ENCODE measurements at places on chromosomes 1 and 21. TPM values are rescaled to one million over a fixed set of nuclear protein-coding genes. Genes with fewer than 3 reads are reported as not detected.

GRCh38 chr1:51157395-51157794 lies 55.4 kb downstream of the C1orf185 start:
- DNase-seq = no peak

DNA sequence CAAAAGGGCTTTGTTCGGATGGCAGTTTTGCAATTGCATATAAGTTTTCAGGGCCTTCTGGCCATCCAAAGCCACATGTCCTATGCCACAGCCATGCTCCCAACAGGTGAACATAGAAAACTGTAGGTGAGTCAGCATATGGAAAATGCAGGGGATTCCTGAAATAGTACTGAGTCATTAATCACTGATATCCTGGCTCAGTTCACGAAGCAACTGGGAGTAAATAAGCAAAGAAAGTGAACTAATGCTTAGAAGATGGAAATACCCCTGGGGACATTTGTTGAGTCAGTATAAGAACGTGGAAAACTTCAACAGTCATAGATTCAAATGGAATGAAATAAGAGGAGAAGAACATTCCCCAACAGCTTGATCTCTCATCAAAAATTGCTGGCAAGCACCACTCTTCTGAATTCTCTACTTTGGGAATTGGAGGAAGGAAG lies 148.9 kb upstream of the RUNX1 start:
- no peak for DNase-seq

DNA sequence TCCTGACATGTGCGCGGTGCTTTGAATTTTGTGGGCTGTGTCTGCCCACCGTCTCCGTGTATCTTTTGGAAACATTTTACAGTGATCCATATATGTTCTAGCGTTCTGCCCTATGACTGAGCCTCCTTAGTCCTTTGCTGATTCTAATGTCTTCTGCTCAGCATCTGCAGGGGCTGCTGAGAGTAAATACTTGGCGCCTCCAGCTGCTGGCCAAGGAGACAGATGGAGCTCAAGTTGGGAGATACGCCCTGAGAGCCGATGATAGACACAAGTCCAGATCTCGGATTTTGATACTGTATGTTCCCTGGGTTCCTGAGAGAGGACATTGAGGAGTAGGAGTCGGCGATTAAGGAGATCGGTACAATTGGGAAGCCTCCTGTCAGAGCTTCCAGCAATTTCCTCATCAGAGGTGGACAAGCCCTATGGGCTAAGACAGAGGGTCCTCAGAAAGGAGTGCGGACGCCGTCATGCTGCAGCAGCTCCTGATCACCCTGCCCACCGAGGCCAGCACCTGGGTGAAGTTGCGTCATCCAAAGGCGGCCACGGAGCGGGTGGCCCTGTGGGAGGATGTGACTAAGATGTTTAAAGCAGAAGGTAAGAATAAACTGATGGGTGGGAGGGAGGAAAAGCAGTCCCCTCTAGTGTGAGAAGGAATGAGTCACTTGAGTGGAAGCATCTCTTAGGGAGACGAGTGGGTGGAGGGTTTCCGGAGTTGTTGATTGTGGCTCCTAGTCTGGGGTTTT lies 390 bp downstream of the ZFP69B start:
- DNase-seq = peak; percentile 96

- DNase-seq = no peak
These were observed 5.8 kb upstream of the VWA1 start for GRCh38 chr1:1429671-1430073.

- DNase-seq = no peak
These were observed 225.8 kb downstream of the VAV3 start for GRCh38 chr1:107739201-107739600.

DNA sequence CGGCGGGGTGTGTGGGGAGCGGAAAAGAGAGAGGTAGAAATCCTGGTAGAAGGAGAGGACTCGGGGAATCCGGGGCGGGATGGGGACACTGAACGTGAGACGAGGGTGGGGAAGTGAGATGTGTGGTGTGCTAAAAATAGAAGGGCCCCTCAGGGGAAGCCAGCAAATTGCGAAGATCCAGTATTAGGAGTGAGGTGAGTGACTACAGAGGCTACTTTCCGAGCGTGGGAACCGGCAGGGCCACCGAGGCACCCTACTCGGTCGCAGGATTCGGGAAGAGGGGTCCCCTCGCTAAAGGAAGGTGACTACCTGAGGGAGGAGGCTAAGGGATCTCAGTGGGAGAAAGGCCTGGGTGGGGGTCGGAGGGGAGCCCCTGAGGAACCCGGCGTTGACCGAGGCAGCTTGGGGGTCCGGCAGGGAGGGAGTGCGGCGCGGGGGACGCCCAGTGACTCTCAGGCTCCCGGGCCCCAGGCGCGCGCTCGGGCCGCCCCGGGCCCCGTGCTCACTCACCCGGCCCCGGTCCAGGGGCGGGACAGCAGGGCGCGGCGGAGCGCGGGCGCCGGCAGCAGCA lies 318 bp downstream of the ALDH4A1 start:
- peak; percentile 27 for DNase-seq

GRCh38 chr1:8281843-8282509 lies 35.9 kb upstream of the SLC45A1 start:
- no peak for DNase-seq

GRCh38 chr1:153919876-153920852 lies 2.6 kb downstream of the GATAD2B start:
- peak; percentile 53 for DNase-seq

- no peak for DNase-seq
These were observed 71.5 kb upstream of the CXADR start for GRCh38 chr21:17441370-17441769.

GRCh38 chr21:42030311-42030710 lies 20.2 kb upstream of the ZBTB21 start:
- DNase-seq = no peak

DNA sequence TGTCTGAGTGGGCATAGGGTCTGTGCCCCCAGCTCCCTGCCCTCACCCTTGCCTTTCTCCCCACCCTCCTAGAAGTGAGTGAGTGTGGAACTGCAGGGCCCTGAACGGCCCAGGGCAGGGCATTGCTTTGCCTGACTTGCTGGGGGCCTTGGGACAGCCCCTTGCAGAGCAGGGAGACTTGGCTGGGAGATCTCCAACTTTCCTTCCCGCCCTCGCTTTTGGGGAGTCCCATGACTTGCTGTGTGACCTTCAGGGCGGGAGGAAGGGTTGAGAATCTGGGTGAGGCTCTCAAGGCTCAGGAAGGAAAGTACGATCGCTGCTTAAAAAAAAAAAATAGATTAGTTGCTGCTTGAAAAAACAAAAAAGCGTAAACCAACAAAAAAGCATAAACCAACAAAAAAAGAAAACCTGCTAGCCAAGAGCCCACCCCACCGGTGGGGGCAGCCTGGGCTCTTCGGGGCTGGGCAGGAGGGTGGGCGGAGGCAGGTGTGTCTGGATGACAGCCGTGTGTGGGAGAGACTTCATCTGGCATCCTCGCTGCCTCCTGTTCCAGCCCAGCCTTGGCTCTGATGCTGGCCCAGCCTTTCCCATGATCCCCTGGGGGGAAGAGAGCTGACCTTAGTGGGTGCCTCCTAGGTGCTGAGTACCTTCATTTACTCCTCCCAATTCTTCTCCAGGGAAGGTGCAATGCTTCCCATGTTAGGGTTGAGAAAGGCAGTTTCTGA lies 6.5 kb downstream of the NBL1 start:
- DNase-seq = no peak

DNA sequence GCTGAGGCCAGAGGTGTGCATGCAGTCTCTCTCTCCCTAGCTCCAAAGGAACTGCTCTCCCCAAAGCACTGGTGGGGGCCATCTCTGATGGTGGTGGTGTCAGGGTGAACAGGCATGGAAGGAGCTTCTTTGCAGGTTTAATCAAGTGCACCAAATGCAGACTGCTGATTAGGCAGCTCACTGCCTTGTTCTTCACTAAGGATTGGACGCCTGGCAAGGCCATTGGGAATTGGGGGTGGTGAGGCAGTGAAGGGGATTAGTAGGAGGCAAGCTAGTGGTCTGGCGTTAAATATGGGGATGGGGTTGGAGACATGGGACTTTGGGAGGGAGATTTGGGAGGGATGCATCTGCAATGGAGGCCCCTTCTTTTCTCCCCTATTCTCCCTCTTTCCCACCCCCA lies 1.5 kb downstream of the CACNA1E start:
- no peak for DNase-seq

DNA sequence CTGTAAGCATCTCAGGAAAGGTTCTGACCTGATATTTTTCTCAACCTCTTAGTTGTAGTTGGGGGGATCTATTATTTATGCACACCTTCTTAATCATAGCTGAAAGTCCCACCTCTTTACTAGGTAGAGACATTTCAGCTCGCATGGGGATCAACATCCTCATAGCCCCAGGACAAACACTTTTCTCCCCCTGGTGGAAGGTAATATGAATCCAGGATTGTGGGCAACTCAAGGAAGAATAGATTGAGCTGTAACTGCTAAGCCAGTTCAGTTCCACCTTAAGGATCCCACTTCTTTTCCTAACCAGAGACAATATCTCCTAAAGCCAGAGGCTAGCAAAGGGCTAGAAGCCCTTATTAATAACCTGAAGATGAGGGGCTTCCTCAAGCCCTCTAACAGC lies 25.4 kb upstream of the SMYD3 start:
- no peak for DNase-seq

DNA sequence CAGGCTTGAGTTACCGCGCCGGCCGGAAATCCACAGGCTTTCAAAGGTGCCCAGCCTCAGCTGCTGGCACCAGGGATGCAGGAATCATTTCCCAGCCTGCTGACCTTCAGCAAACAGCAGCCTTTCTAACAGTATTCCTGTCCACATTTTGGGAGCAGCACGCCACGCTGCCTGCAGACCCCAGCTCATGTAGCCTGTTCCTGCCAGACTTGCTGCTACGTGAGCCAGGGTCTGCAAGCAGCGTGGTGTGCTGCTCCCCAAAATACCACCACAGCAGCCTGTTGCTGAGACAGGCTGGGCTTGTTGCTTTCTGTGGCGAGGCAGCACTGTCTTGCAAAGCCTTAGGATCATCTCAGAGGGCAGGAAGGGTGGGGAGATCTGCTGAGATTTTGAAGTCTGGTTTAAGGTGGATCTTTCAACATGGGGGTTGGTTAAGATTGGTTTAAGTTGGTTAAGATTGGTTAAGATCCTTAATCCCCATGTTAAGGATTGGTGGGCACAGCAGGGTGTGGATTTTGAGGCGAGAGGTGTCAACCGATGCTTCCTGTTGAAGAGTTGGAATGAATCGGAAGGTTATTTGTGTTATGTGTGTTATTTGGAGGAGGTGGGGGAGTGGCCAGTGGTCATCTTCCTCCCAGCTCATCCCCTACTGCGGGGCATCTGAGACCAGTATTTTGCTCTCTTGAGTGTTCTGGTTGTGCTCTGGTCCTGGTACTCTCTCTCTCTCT lies 12.9 kb downstream of the FAAH start:
- DNase-seq = no peak

DNA sequence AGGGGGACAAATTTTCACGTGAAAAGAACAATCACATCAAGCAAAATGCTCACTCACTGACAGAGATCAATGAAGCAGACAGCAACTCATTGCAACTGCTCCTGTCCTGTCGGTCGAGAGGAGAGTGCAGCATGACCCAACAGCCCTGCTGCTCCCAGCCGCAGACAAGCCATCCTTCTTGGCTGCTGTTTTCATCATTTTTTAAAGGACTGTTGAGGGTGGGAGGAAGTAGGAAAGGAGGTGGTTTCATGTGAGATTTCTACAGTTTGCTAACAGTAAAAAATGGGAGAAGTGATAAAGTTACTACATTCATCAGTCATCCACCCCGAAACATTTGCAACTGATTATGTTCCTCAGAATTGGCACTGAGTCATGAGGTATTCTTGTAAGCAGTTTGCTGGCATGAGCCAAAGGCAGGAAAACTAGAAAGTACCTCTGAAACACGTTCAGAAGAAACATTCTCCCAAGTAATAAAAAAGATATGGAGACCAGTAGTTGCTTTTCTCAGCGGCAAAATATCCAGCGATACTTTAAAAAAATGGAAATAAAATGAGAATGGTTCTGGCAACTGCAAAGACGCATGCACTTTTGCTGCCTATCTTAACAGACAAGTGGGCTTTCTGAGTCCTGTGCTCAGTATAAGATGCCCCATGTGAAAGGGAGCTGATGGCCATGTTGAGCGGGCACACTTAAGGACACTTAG lies 72.0 kb upstream of the CLDN14 start:
- no peak for DNase-seq

DNA sequence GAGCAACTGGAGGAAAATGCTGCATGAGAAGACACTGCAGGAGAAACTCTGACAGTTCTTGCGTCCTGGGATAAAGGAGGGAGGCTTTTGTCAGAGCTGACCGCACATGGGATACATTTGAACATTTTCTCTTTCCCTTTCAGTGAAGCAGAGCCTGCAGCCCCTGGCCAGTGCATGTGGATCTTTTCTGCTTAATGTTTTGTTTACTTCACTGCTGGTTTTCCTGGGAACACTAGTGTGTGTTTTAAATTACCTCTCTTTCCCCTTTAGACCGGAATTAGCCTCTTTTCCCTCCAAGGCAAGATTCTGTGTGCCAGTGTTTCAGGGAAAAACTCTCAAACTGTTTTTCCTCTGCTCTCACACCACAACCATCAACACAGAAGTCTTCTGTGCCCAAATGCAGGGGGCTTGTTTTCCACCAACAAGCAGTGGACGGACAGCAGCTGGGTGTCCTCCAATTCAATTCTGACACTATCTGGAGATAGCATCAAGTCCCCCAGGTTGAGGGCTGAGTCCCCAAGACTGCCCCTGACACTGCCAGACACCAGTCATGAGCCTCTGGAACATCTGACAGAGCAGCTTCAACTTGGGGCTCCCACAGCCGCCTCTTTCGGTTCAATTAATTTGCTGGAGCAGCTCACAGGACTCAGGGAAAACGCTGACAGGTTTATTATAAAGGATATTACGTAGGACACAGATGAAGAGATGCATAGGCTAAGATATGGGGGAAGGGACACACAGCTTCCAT lies 136.2 kb downstream of the RHOU start:
- no peak for DNase-seq

DNA sequence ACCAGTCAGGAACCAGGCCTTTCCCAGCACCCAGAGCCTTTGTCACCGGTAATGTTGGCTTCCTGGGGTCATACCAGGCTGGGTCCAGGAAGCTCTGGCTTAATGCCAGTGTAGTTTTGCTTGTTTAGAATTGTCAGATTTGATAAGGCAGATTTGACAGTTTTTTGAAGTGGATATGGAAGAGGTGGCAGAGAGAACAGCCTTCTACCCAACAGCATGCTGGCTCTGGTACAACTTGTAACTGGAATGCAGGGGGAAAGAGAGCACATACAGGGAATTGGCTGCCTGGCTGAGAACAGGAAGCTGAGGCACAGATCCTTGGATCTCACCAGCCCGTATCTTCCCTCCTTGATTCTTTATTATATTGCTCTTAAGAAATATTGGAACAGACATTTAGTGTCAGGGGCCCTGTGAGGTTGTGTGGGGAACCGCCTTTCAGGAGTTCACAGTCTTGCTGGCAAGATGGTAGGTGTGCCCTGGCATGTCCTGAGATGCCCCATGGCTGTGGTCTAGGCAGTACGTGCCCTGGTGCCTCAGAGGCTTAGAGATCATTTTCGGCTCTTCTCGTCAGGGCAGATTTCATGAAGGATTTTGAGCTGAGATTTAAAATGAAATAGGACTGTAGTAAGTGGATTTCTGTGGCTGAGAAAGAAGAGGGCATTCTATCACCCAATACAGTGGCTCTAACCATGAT lies 227.0 kb downstream of the PBX1 start:
- no peak for DNase-seq

OPTC gene
- total RNA-seq = not detected

APCS gene
- not detected for total RNA-seq

CHRM3 gene
- total RNA-seq = not detected

C1orf116 gene
- 0.07 TPM for total RNA-seq

BATF3 gene
- total RNA-seq = 52.6 TPM

MAP3K21 gene
- total RNA-seq = 2.7 TPM

REG4 gene
- 9.9 TPM for total RNA-seq

CD52 gene
- 344 TPM for total RNA-seq

NTNG1 gene
- 0.96 TPM for total RNA-seq

C1orf141 gene
- not detected for total RNA-seq

Measured in activated CD8-positive, alpha-beta T cell treated with anti-CD3 and anti-CD28 coated beads for 36 hours (primary cell).